ENCODE measurements at places on chromosomes 5 and 9. TPM values are rescaled to one million over a fixed set of nuclear protein-coding genes. Genes with fewer than 3 reads are reported as not detected.
A peak's percentile ranks its signal among the peaks of the same experiment; 100 is the strongest.

GRCh38 chr9:92986176-92987119 is 39.1 kb downstream of the FGD3 start:
- DNase-seq, result peak; percentile 62

DNA sequence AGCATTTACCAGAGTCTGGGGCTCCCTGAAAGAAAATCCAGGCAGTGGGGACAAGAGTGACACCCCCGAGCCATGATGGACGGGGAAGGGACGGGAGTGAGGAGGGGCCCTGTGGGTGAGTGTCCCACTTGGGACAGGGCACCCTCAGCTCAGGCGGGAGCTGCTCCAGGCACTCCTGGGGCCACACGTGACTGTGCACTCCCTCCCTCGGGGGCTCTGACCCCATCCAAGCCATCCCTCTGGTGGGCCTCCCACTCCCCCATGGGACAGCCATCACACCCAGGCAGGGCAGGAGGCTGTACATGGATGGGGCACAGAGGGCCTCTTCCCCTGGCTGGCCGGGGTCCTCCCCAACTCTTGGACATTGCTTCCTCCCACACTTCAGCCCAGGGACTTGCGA is 3.0 kb upstream of the CARD9 start:
- DNase-seq, result no peak

- DNase-seq, result no peak
Observed at GRCh38 chr9:16147726-16148125, 594.9 kb downstream of the CCDC171 start.

The HBEGF gene
- total RNA-seq, result 0.30 TPM

The PCA3 gene
- not detected for total RNA-seq

DNA sequence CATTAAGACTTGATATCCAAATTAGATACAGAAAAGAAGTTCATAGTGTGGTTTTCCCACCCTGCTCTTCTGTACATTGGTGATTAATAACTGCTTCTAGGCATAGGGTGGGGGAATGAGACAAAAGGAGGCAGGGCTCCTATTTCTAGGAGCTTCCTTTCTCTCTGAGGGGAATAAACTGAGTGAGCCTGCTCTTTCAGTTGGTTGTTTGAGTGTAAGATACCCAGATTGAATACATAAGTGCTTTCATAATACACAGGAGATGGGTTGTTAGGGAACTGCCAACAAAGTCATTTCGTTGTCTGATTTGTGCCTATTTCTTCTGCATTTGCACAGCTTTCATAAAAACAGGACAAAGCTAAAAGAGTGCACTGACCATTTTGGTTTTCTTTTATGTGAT is 48.9 kb upstream of the TTC23L start:
- DNase-seq, result no peak

The HSPB3 gene
- total RNA-seq, result not detected

The WDR38 gene
- total RNA-seq, result not detected

GRCh38 chr9:79682076-79682736 is 110.4 kb downstream of the TLE4 start:
- DNase-seq, result no peak

GRCh38 chr5:113017881-113018635 is 41.5 kb downstream of the DCP2 start:
- DNase-seq, result no peak

The CSNK1A1 gene
- total RNA-seq, result 197 TPM
